Naive thymus-derived CD8-positive, alpha-beta T cell (primary cell): ENCODE measurements at places on chromosomes 3 and 15. TPM values are rescaled to one million over a fixed set of nuclear protein-coding genes. Genes with fewer than 3 reads are reported as not detected.

GRCh38 chr15:28182731-28183130, 83.6 kb upstream of the OCA2 start:
- DNase-seq: no peak

DNA sequence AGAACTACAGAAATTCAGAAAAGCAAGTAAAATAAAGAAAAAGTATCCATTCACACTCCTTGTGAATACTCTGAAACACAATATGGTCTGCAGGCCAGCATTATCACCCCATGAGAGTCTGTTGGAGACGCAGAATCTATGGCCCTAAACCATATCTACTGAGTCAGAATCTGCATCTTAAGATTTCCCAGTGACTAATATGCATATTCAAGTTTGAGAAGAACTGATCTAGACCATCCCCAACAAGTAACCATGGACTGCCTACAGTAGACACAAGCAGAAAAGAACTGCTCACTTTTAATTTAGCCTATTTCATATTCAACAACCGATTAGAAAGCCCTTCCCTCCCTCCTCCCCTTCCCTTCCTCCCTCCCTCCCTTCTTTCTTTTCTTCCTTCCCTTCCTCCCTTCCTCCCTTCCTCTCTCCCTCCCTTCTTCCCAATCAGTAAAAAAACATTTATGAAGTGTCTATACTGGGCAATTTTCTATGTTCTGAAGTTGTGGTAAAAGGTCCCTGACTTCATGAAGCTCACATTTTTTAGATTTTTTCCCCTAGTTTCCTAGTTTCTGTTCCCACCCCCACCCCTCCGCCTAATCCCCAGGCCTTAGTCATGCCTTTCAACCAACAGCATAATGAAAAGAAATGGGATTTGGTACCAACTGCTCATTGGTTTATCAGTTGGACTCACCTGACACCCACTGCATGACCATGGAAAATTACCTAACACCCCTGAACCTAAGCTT, 125.2 kb downstream of the CNTN3 start:
- DNase-seq: no peak

GRCh38 chr15:75578173-75578947, 755 bp downstream of the PTPN9 start:
- peak; percentile 26 for DNase-seq

DNA sequence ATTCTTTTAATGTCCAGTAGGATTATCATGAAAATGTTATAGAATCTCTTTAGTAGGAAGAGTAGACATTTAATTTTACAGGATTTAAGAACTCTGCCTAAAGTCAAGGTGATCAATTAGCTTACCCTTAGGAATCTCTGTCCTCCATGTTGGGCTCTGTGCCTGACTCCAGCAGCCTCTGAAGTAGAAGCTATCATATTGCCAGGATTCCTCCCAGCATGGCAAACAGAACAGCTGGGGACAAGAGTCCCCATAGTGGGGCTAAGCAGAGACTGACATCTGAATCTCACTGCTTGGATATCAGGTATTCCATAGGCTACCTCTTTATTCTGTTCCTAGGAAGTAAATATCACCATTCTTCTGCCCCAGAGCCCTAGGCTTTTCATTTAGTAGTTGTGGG, 1.5 kb downstream of the SLC15A2 start:
- no peak for DNase-seq

DNA sequence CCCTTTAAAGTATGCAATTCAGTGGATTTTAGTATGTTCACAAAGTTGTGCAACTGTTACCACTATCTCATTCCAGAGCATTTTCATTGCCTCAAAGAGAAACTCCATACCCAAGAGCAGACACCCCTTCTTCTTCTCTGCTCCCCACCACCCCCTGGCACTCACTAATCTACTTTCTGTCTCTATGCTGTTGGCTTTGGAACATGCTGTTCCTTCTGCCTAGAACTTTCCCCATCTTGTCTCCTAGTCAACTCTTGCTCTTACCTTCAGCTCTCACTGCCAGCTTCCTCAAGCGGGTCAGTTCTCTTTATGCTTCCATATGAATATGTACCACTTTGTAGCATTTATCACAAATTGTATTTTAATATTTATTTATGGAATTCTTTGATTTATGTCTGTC, 50.1 kb downstream of the TYRO3 start:
- no peak for DNase-seq

DNA sequence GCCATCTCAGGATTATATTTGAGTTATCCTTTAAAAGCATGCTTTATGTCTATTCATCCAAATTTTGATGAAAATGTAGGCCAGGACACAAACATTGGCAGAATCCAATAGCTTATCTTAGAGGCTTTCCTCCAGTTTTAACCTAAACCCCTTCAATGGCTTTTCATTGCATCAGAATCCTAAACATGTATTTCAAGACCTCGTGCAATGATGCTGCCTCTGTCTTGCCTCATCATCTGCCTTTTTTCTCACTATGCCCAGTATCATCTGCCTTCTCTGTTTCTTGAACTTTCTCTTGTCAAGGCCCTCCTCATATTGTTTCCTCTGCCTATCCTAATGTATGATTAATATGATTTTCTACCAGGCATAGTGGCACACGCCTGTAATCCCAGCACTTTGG, 76.1 kb upstream of the MAP4 start:
- no peak for DNase-seq

DNA sequence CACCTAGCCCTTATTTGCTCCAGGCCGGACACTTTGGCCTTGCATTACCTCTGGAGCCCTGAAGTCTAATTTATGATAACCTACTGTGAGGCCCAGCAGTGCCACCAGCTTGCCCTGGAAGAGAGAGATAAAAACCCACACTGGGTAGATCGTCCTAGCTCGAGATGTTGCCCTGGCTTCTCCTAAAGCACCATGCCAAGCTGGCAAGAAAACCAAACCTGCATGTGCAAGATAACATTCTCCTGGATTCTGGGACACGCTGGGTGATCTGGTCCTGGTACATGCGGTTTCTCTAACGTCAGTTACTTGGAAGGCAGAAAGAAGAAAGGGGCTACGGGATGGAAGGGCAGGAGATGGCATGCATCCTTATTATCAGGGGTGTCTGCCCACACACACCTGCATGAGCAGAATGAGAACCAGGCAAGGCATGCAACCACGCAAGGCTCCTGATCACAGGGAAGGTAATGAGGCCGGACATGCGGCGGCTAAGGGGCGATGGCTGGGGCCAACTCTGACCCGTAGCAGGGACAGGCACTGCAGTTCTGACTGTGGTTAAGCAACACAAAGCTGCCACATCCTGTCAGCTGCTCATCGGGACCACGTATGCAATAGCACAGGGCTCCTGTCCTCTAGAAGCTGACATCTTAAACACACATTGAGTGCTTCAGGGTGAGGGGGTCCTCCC, 73.0 kb downstream of the OXNAD1 start:
- peak; percentile 62 for DNase-seq

GRCh38 chr3:182327196-182327681, 466.1 kb upstream of the ATP11B start:
- no peak for DNase-seq

- no peak for DNase-seq
These were observed 51.0 kb upstream of the PLXND1 start for GRCh38 chr3:129657261-129658046.

- no peak for DNase-seq
These were observed 17.6 kb upstream of the ISLR start for GRCh38 chr15:74155766-74156417.

DNA sequence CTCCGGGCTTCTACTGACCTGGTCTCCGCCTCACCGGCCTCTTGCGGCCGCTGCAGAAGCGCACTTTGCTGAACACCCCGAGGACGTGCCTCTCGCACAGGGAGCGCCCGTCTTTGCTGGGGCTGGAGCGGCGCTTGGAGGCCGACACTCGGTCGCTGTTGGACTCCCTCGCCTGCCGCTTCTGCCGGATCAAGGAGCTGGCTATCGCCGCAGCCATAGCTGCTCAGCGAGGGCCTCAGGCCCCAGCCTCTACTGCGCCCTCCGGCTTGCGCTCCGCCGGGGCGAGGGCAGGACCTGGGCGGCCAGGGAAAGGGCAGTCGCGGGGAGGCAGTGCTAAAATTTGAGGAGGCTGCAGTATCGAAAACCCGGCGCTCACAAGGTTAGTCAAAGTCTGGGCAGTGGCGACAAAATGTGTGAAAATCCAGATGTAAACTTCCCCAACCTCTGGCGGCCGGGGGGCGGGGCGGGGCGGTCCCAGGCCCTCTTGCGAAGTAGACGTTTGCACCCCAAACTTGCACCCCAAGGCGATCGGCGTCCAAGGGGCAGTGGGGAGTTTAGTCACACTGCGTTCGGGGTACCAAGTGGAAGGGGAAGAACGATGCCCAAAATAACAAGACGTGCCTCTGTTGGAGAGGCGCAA, 319.2 kb downstream of the FGF12 start:
- DNase-seq: no peak

- DNase-seq: no peak
These were observed 235.3 kb upstream of the MME start for GRCh38 chr3:154844863-154845262.

GRCh38 chr3:188943591-188943990, 228.2 kb upstream of the TPRG1 start:
- no peak for DNase-seq

GRCh38 chr3:72262736-72263135, 477.8 kb upstream of the PROK2 start:
- no peak for DNase-seq

GRCh38 chr3:133837487-133838295, 32.1 kb downstream of the SRPRB start:
- DNase-seq: no peak

Gene SLC2A2
- not detected for total RNA-seq

Gene TMF1
- 43.7 TPM for total RNA-seq

Gene CTXN2
- not detected for total RNA-seq

Gene TEX9
- 3.0 TPM for total RNA-seq

Gene CNTN6
- not detected for total RNA-seq

Gene ARL6IP5
- 109 TPM for total RNA-seq

Gene CERS3
- 1.3 TPM for total RNA-seq

Gene CCR9
- 1.9 TPM for total RNA-seq

Gene ACKR2
- total RNA-seq: 0.85 TPM
